ENCODE measurements at places on chromosomes 1 and 21. TPM values are rescaled to one million over a fixed set of nuclear protein-coding genes. Genes with fewer than 3 reads are reported as not detected.

C1orf141 gene
- not detected for total RNA-seq

FMO1 gene
- total RNA-seq, result not detected

KPNA6 gene
- total RNA-seq, result 14.1 TPM

CD1B gene
- total RNA-seq, result not detected

GPR25 gene
- total RNA-seq, result not detected

TSEN15 gene
- total RNA-seq, result 35.3 TPM

KRTAP13-3 gene
- total RNA-seq, result not detected

ESRRG gene
- total RNA-seq, result not detected

OLFML3 gene
- total RNA-seq, result 3.7 TPM

All from A549 treated with ZK216348 at 1 μM for 4 hours (cell line).